Heart left ventricle (tissue), 16 donors: ENCODE measurements at places on chromosomes 1 and 21.

GRCh38 chr1:83796409-83796808, 202.5 kb downstream of the TTLL7 start:
- no peak for DNase-seq

GRCh38 chr1:26019641-26020315, 1.8 kb upstream of the EXTL1 start:
- no peak for DNase-seq

GRCh38 chr1:91549041-91549735, 48.5 kb downstream of the CDC7 start:
- no peak for DNase-seq

DNA sequence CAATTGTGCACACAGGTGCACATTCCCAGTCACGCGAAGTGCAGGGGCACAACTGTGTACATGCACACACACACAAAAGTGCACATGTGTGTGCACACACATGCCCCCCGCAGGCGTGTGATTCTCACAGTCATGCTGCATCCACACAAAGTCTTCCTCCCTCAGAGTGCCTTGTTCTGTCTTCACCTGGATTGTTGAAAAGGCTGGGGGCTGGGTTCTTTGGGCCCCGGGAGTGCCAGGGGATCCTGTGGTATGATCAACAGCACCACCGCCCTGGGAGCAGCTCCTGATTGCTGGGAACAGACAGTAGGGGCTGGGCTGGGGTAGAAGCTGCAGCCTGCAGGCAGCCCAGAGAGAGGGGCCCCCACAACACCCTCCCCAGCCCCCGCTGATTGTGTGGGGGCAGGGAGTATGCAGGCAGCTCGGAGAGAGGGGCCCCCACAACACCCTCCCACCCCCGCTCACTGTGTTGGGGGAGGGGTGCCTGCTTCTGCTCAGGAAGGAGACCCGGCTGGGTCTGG, 3.4 kb downstream of the COL18A1 start:
- DNase-seq = no peak

DNA sequence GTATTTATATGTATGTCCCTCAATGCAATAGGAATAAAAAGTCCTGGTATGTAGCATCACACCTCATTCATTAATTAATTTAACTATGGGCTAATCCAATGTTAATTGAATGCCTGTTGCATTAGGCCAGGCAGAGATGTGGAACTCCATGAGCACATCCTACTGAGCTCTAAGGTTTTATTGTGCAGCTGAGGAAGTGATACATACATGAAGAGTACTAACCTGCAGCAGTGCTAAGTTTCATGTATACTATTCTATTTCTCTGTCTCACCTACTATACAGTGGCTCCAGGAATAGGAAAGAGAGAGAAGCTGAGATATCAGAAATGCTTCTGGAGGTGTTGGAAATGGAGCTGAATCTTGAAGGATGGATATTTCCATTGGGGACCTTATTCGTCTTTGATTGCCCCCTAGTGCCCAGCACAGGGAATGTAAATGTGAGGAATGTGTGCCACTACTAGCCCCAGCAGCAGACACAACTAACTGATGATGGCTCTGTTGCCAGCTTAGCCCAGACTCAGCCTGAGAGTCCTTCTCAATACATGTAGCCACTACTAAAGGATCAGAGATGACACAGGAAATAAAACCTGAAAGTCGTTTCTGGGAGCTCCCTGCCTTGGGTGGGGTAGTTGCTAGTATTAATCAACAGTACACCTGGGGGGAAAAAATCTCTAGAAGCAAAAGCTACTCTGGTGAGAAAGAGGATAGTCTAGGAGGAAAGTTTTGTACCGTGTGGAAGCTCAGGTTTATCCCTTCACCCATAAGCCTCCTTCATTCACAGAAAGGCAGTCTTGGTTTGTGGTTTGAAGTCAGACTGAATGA, 173.3 kb upstream of the FOXD3 start:
- no peak for DNase-seq

- DNase-seq = no peak
Measured at GRCh38 chr1:204177133-204177532, 11.0 kb upstream of the REN start.

- DNase-seq = peak; percentile 8
Measured at GRCh38 chr1:166166329-166166697, 488 bp downstream of the FAM78B start.

GRCh38 chr1:101915597-101915996, 81.1 kb downstream of the OLFM3 start:
- no peak for DNase-seq

DNA sequence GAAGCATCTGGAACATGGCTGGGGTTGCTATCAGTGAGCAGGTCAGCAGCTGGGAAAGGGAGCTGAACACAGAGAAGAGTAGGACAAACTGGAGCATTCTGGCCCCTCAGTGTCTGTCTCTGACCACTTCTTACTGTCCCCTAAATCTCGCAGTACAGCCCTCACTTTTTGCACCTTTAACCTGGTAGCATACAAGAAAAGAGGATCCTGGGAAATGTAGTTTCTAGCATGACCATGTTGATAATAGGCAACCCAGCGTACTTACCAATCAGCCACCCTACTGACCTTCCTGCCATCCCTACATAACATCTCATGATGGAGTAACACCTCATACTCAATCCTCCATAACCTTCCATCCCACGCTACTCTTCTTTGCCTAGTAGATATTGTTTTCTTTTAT, 99.1 kb upstream of the RAVER2 start:
- DNase-seq = no peak

DNA sequence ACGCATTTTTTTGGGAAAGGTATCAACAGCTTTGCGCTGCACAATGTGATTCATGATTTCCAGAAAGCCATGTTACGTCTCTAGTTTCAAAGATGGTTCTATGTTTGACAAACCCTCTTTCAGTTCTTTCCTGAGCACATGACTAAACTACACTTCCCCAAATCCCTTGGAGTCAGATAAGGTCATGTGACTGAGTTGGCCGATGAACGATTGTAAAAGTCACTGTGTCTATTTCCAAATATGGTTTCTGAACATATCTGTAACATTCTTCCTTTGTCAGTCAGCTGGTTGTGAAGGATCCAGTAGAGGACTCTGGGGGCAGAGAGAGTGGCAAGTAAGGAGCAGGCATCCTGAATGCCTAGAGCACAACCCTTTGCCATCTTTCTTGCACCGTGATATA, 35.4 kb downstream of the TMPRSS15 start:
- no peak for DNase-seq

- DNase-seq = no peak
Measured at GRCh38 chr1:9841460-9841859, 17.7 kb upstream of the CLSTN1 start.

DNA sequence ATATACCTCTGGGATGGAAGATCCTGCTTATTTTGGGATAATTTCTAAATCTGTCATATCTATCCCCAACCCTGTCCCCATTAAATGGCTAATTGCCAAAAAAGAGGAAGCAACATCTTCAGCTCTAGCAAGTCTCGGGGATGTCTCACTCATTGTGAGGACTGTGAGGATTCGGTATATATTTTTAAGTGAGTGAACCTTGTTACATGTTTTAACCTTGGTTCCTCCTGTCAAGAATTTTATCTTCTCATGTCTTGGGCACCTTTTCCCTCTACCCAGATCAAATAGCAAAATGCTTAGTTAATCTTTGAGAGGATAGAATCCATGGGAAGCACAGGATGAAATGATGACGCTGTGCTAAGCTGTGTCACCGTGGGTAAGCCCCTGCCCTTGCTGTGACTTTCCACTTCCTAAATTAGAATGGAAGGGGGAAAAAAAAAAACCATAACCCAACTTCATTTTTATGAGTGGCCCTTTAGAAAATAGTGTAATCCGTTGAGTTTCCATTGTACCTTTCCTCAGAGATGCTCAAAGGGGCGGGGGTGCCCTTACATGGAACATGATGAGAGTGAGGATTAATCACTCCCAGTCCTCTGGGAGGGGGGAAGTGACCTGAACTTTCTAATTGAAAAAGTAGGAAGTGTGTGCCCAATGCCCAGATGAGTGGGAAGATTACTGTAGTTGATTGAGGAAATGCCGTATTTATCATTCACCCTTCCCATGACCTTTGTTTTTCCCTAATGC, 7.6 kb downstream of the ATP1A1 start:
- DNase-seq = no peak

GRCh38 chr1:34590211-34590623, 164.6 kb upstream of the GJB5 start:
- no peak for DNase-seq

GRCh38 chr1:12597792-12598191, 20.2 kb downstream of the DHRS3 start:
- peak; percentile 71 for DNase-seq

DNA sequence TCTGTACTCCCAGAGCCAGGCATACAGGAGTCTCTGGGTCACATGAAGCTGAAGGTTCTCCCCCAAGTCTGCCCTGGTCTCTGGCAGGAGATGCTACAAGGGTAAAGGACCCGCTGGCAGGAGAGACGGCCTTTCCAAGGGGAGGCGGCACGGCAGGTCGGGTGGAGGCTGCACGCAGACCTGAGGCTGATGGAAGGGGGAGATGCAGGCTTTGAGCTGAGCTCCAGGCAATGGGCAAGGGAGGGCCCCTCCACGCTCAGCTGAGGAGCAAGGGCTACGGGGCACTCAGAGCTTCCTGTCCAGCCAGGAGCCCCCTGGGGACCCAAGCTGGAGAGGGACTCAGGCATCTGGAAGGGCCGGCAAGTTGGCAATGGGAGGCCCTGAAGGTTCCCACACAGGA, 50.3 kb downstream of the MEGF6 start:
- DNase-seq = no peak

DNA sequence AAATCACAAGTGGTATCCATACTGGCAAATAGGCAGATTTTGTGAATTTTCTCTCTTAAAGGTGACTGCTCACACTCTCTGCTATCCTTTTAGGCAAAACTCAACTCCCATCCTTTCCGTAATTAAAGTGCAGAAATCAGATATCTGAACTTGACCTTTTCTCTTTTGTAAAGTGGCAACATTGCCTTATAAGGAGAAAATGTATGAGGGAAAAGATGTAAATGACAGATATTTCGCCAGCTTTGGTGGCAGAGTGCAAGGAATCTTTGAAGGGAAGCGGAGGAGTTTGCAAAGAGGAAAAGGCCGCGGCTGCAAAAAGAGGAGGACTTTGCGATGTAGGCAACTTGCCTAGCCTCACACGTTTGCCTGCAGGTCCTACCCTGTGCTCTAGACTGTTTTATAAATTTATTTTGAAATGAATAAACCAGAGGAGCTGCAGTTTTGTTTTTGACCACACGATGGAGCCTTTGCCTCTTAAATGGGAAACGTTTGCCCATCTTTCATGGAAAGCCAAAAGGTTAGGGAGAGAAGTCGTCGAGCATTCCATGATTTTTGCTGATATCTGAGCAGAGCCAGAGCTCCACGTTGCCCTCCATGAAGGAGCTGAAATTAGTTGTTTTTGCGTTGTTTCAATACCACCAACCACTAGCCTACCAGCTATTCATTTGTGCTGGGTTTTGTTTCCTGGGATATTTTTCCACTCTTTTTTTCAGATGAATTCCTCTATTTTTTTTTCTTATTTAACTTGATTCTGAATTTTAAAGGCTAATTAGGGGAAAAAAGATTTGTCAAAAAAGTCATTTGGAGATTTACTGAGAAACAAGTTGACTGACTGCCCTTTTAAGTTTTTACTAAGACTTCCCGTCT, 242.3 kb downstream of the LMX1A start:
- no peak for DNase-seq

GRCh38 chr21:43207868-43208267, 39.1 kb downstream of the CRYAA start:
- no peak for DNase-seq

DNA sequence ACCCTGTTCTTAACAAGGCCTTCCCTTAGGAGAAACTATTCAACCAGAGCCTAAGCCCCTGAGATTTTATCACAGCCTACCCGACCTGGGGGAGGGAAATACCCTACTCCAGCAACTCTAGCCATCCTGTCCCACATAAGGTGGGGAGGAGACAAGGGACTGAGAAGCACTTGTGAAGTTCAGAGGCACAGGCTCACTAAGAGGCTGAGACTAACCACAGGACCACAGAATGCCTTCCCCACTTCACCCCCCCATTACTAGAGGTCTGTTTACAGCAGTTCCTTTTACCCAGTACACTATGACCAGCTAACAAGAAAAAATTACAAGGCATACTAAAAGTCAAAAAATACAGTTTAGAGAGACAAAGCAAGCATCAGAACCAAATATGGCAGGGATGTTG, 86.8 kb downstream of the TEX35 start:
- no peak for DNase-seq

GRCh38 chr1:121444096-121444495, 259.3 kb downstream of the SRGAP2C start:
- no peak for DNase-seq

DNA sequence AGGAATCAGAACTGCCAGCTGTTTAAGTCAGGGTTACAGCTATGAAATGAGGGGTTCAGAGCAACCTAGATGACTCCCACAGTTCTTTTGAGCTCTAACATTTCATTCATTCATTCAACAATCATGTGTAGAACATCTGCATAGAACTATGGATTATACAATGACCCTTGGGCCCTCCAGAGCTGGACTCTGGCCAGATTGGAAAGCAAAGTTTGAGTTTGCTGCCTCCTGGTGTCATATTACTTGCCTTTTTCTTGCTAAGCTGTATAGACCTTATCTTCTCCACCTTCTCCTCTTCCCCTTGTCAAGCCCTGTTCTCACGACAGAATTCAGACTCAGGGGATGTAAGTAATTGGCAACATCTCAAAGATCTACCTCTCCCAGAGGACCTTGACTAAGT, 4.0 kb downstream of the CASQ2 start:
- peak; percentile 32 for DNase-seq
